ENCODE measurements at places on chromosomes 5 and 9.

DNA sequence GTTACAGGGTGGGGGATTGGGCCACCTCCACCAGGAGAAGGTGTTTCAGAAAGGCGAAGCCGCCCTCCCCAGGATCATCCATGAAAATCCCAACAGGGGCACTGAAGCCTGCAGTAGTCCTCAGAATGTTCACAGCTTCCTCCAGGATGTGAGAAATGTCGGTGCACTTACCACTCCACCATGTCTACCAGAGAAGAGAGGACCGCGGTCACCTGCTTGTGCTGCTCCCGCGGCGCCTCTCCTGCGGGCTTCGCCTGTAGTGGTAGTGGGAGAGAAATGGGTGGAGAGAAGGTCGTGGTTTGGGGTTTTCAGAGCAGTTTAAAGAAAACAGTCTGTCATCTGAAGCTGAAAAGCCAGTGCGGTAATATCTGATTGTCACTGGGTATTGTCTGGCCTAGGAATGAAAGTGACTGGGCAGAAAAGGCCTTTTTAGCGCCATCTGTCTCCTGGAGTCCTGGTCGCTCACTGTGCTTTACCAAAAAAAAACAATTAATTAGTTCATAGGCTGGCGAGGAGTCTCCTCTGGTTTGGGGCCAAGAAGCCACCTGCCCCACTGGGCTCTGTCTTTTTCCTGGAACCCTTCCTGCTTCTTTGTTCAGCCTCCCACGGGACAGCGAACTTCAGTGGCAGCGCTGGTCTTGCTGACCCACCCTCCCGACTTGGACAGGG, 23.0 kb upstream of the PPP1R26 start:
- no peak for DNase-seq

- no peak for DNase-seq
Observed at GRCh38 chr9:4422495-4422894, 67.8 kb upstream of the SLC1A1 start.

DNA sequence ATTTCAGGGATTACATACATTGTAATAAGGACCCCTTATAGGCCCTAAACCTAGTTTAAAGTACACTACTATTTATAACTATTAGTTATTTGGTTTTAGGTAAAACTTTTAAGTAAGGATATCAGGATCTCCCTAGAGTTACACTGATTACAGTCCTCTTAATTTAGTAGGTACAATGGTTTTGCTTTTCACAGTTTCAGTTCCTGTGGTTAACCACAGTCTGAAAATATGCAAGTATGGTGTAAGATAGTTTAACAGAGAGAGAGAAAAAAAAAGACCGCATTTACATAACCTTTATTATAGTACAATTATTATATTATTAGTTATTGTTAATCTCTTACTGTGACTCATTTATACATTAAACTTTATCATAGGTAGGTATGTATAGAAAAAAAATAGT, 725.3 kb upstream of the PTPRD start:
- no peak for DNase-seq

GRCh38 chr9:40907657-40908624, 220.5 kb downstream of the FOXD4L6 start:
- no peak for DNase-seq

DNA sequence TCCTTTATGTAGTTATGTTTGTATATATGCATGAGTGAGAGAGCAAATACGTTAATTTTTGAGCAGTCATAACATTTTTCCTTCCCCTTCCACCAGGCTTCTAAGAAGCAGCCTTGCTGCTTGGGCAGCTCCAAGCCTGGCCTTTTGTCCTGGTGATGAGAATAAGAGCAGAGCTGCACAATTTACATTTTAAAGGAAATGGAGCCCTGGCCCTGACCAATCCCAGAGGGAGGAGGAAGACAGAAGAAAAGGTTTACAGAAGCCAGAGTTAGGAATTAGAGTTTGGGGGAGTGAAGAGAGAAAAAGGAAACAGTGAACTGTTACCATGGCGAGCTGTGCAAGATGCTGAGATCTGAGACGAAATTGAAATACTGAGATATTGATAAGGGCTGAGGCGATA, 25.3 kb upstream of the EFNA5 start:
- no peak for DNase-seq

DNA sequence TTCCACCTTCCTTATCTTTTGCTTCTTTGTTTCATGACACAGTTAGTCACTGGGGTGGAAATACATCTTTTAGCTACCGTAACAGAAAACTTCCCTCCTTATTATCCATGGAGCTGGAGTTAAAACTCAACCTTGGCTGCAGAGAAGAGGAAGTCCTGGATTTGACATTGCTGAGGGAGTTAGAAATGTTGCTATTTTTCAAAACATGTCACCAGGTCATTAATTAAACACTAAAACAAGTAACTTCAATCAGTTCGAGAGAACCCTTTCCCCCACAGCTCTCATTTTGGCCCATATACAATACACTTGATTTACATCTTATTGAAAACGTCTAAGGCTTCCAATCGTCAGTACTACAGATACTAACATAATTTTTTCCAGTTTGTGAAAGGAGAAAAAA, 237.9 kb upstream of the CD180 start:
- DNase-seq, result no peak

DNA sequence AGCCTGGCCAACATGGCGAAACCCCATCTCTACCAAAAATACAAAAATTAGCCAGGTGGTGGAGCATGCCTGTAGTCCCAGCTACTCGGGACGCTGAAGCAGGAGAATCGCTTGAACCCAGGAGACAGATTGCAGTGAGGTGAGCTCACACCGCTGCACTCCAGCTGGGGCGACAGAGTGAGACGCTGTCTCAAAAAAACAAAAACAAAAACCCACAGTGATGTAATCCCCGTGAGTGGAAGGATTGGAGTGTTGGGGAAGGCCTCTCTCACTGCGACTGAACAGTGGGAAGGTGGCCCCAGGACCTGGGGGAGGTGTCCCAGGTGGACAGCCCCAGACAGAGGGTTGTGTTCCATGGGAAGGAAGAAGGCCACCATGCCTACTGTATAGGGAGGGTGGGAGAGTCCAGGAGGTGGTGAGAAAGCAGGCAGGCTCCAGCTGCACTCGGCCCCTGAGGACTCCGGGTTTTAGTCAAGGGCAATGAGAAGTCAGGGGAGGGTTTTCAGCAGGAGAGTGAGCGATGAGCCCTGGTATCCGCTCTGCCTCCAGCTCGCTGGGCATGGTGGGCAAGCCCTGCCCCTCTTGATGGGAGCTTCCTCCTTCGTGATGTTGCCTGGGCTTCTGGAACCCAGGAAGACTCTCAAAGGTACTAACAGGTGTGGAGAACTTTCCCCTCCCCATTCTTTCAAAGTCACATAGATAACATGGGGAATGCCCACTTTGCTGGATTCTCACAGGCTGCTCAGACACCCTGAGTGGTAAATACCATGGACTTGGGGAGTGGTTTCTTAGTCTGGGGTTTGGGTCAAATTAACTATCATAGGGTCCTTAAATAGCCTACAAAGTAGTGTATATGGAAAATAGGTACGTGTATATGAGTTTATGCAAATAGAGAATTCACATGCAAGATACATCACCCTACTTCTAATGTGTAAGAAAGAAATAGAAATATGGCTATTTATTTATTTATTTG, 74.7 kb downstream of the PPARGC1B start:
- no peak for DNase-seq

DNA sequence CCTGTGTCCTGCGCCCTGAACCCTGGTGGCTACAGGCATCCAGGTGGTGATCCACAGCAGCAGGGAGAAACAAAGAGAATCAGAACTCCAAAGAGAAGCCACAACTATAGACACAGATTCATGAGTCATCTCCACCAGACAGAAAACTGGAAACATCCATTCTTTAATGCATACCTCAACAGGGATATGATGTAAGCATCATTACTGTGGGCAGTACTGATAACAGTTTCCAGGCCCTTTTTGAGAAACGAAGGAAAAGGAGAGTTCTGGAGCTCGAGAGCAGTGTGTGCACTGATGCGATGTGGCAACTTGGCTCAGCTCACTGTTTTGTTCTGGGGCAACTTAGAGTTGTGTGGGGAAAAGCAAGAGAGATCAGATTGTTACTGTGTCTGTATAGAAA, 215.6 kb upstream of the ADAMTS16 start:
- no peak for DNase-seq

DNA sequence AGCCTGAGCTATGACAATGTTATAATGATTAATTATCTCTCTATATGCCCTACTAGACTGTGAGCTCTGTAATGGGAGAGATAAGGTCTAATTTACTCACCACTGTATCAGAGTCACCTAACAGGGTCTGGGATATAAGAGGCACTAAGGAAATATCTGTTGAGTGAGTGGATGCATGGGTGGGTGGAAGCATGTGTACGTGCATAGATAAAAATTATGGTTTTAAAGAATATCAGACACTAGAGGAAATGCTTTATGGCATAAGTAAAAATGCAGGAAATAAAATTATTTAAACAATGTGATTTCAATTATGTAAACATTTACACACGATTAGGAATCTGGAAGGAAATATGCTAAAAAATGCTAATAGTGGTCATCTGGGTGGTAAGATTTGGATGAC, 137.8 kb downstream of the SPOCK1 start:
- DNase-seq, result no peak

DNA sequence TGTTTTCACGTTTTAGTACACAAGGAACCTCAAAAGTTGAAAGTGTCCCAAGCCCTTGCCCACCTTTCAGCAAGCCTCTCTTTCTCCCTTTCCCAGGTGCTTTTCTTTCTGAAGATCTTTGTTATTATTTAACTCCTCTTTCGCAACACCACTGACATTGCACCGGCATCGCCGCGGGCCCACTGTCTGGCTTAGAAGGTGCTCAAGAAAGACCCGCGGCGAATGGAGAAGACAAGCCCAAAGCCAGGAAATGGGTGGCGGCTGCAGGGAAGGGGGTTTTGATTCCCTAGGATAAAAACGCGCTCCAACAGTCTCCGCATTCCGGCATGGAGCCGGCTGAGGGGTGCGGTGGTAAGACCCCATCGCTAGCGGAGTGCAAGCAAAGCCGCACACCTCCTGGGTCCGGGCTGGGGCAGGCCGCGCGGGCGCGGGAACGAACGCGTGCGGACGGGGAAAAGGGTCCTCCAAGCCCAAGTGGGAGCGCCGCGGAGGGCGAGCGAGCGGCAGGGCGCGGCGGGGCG, 404 bp upstream of the AFAP1L1 start:
- DNase-seq, result no peak

DNA sequence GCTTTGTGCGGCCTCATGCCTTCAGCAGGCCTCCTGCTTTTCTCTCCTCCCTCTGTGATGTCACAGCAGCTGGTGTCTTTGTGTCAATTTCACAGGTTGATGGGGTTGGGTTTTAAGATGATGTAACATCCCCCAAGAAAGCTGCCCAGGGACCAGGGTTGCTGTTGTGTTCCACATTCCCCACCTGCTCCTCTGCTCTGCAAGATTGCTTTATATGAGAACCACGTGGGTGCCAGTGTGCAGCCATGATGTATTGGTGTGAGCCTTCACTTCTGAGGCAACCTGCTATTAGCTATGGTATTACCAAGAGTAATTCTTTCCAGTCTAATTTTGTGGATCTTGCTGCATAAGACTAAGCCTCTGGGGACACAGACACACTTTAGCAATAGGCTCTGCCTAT, 213.0 kb upstream of the ADAMTS16 start:
- DNase-seq, result no peak

- no peak for DNase-seq
Observed at GRCh38 chr5:72542695-72543094, 35.5 kb upstream of the ZNF366 start.

GRCh38 chr9:136545965-136546696, at the start of gene NOTCH1:
TSS of gene NOTCH1 (minus strand) at chr9:136546048. CDS start at chr9:136545786, 262 bp downstream.
- DNase-seq, result peak; percentile 83

DNA sequence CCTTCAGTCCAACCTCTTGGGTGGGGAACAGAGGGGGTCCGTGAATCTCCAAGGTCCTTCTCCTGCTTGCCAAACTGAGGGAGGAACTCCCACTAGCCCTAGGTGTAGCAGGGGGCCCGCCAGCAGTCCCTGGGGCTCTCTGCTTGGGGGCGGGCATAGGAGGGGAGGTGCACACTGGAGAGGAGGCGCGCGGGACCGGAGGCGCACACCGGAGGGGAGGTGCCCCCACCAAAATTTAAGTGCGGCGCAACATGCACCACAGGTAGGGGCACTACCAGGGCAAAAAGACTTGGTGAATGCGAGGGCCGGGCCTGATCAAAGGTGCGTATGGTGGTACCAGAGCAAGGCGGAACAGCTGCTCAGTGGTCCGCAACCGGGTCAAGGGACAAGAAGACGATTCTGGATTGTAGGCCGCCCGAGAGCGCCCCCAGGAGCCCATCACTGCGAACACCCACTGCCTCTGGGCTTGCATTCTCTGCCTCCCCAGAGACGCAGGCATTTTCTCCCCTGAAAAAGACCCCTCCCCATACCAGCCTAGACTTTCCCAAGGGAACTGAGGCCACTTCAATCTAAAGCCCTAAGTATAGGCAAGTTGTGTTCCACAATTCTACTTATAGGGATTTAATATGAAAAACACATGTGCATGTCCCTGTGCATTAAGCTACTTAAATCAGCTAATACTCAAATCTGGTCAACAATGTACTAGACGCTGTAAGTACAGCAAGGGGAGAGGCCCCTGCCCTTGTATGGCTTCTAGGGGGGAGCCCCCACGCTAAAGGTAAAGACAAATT, 50.6 kb downstream of the TGFBI start:
- no peak for DNase-seq

GRCh38 chr5:173065155-173065554, 9.0 kb downstream of the CREBRF start:
- no peak for DNase-seq

DNA sequence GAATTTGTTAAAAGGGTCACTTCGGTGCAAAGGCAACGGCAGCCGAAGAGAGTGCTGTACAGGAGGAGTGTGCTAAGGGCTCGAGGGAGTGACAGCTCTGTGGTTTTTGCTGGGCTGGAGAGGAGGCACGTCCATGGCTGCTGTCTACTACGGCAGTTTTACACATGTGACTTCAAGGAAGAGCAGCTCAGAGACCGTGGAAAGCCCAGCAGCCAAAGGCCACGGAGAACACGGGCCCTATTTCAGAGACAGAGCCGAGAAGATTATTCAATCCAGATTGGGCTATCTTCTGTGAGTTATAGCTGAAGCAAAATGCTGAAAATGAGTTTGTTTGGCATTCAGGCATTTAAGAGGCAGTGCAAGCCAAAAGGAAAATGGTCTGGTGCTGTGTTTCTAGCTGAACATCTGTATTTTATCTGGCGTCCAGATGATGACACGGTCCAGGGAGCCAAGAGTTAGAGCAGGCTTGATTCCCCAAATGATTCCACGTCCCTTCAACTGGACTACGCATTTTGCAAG, 96.4 kb downstream of the RFK start:
- DNase-seq, result no peak

DNA sequence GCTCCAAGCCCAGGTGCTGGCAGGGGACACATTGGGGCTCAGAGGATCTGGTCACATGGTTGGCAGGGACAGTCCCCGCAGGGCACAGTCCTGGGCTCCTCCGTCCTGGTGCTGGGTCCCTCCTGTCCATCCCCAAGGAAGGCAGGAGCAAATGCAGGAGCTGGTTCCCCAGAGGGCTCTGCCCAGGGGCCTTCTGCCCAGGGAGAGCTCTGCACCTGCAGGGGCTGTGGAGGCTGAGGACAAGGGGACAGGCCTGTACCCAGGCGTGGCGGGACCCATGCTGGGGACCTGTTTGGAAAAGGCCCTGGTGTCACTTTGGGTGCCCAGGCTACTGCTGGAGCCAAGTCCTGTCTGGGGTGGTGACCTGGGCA, 7.2 kb downstream of the SPATA31E1 start:
- no peak for DNase-seq

Measured in activated T-helper 1 cell treated with anti-CD3 and anti-CD28 coated beads, Interleukin-12 subunit alpha, Interleukin-12 subunit beta, Interleukin-2, Interleukin-4 antibody, amounts not matched to agents 30 ng/mL and 10 ng/mL and 1 ng/mL, durations not matched to agents 14 hours and 24 hours and 36 hours (primary cell).